Left ventricle myocardium inferior (tissue), 1 donor: ENCODE measurements at places on chromosomes 5 and 9. TPM values are rescaled to one million over a fixed set of nuclear protein-coding genes. Genes with fewer than 3 reads are reported as not detected.

The MLLT3 gene
- 17.5 TPM for total RNA-seq

DNA sequence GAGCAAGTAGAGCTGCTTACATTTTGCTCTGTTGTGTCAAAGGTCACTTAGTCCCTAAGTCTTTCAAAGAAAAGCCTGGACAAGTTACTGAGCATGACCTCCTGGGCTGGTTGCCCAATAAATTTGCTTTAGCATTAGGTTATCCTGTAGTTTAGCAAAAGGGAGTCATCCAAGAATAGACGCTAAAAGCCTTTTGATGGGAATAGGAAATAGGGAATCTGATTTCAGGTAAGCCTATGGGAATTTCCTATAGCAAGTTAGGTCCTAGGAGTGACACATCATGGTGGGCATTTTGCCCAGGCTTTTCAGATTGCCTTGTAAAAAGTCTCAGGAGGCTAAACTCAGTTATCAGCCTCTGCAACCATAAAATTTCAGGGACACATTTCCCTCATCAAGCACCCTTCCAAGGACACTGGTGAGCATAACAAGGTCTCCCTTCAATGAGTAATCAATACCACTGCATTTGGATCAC is 67.6 kb upstream of the RANBP3L start:
- DNase-seq: no peak

DNA sequence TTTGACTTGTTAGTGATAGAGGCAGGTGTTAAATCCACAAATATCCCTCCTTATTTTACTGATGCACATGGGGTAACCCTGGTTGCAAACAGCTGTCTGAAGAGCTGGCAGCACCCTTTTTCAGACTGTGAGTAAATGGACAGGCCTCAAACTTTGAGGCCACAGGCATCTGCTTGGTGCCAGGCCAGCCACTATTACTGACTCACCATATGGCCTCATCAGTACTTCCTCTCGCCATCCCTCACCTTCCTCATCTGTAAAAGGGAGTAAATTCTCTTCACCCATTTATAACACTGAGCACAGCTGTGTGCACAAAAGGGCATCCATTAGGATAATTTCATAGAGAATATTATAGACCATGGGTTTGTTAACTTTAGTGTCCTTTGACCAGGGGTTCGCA is 11.9 kb upstream of the TNIP1 start:
- DNase-seq: no peak

- no peak for DNase-seq
Measured at GRCh38 chr5:140205216-140205615, 30.2 kb downstream of the CYSTM1 start.

The TAF11L13 gene
- total RNA-seq: not detected

GRCh38 chr9:78707481-78707991 is 410.6 kb downstream of the PSAT1 start:
- DNase-seq: no peak

The C6 gene
- 89.5 TPM for total RNA-seq

- DNase-seq: no peak
Measured at GRCh38 chr5:6827526-6828219, 114.4 kb downstream of the TENT4A start.

The IFNA2 gene
- total RNA-seq: not detected

DNA sequence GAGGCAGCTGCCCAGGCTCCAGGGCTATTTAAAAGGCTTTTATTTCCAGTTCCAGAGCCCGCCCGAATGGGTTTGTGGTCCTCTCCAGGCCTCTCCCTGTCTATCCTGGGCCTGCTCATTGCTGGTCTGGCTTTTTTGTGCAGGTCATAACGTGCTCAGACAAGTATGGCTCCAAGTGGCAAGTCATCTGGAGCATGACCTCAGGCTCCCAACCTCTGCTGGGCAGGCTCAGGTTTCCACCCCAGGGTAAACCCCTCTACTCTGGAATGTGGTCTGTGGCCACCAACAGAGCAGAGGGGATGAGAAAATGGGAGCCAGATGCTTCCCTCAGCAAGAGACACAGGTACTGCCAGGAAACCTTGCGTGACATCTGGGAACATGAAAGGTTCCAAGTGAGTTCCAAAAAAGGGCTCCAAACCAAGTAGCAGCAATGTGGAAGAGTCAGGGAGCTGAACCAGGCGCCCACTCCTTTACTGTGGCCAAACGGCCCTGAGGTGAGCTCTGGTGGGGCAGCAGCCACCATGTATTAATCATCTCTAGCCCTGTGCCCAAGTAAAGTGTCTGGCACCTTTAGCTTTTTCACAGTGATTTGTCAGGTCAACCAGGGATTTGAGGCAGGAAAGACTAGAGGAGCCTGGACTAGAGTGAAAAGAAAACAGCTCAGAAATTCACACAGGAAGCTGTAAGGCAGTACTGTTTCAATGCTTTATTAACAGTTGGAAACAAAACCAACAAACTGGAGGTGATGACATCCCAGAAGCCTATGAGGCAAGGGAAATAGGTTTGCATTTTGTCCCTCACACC is 25.7 kb downstream of the PCDHGC5 start:
- no peak for DNase-seq

The ADGRV1 gene
- not detected for total RNA-seq

The SCGB3A2 gene
- total RNA-seq: not detected

DNA sequence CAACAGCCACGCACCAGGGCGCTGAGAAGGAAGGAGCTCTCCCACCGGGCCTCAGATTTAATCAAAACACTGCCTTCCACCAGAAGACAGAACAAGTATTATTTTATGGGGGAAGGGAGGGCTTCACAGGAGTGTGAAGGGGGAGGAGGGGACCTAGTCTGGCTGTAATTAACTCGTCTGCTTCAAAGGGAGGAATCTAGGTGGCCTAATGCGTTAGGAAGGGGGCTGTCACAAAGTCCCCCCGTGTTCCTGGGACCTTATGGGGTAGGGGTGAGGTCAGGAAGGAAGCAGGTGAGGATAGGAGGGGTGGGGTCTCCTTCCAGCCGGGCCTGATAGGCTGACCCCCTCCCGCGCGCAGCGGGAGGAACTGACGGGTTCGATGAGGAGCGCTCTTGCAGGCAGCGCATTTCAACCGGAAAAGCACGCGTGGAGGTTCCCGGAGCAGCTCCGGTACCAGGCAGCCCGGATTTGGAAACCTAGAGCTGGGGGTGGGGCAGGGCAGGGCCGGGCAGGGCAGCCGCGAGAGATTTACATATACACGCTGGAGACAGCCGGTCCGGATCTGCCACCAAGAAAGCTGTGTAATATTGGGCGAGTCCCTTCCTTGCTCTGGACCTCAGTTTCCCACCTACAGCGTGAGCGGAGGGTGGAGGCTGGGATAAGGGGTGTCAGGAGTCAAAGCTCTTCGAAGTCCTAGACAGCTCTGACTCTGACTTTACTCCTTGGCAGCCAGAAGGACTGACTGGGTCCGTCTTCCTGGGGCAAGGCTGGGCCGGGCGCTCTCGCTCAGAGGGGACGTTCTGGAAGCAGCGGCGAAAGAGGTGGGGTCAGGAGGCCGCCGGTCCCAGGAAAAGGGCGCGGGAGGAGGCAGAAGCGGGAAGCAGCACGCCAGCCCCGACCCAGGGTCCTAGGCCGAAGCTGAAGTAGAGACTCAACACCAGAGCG is 1.8 kb downstream of the SHB start:
- DNase-seq: peak; percentile 53

GRCh38 chr5:87582149-87582548 is 169.4 kb upstream of the CCNH start:
- no peak for DNase-seq

The PLAC8L1 gene
- 0.49 TPM for total RNA-seq

- DNase-seq: no peak
Measured at GRCh38 chr5:68873198-68873597, 220.6 kb upstream of the SLC30A5 start.

The PITX1 gene
- not detected for total RNA-seq

The PCDHA9 gene
- total RNA-seq: not detected

- no peak for DNase-seq
Measured at GRCh38 chr5:119290161-119290569, 65.7 kb upstream of the TNFAIP8 start.

- DNase-seq: peak; percentile 48
Measured at GRCh38 chr5:74382987-74383593, 257.4 kb downstream of the ENC1 start.

GRCh38 chr5:95673081-95673480 is 9.7 kb downstream of the SPATA9 start:
- peak; percentile 25 for DNase-seq

The DMGDH gene
- total RNA-seq: 2.4 TPM

The PRDM9 gene
- not detected for total RNA-seq

DNA sequence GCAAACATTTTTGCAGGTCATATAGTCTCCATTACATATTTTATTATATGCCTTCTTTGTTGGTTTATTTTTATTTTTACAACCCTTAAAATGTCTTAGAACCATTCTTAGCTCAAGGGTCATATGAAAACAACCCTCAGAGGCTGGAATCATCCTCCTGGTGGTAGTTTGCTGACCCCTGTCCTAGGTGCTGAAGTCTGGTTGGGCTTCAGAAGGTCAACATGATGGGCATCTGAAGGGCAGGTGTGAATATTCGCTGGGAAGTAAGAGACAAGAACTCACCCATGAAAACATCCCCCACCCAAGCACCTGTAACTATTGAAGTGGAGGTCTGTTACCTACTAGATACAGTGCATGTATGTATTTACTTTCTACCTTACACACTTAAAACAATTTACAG is 75.4 kb downstream of the OSMR start:
- no peak for DNase-seq

DNA sequence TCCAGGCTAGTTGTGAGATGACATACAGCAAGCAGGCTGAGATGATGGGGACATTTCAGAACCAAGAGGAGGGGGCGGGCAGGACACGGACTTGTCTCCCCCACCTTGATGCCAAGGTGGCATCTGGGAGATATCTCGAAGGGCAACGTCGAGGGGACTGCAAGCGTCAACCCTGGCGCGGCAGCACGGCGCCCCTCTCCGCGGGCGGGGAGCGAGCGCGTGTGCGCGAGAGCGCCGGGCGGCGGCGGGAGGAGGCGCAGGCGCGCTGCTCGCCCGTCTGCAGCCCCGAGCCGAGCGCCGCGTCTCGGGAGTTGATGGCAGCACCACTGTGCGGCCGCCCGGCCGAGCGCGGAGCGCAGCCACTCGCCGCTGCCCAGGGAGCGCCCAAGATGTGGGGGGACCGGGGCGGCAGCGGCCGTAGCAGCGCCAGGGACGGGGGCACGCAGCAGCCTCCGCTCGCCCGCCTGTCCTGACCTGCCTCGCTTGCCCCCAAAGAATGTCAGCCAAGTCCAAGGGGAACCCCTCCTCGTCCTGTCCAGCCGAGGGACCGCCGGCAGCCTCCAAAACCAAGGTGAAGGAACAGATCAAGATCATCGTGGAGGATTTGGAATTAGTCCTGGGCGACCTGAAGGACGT is at the start of gene PRR16:
Gene PRR16, plus strand, starts transcription at position 310 of the 636 bp plus-strand sequence.
- DNase-seq: peak; percentile 56

The ARHGAP26 gene
- 35.7 TPM for total RNA-seq

The OLFM1 gene
- total RNA-seq: 10.0 TPM

GRCh38 chr9:115057559-115057958 is 60.4 kb downstream of the TNC start:
- no peak for DNase-seq

DNA sequence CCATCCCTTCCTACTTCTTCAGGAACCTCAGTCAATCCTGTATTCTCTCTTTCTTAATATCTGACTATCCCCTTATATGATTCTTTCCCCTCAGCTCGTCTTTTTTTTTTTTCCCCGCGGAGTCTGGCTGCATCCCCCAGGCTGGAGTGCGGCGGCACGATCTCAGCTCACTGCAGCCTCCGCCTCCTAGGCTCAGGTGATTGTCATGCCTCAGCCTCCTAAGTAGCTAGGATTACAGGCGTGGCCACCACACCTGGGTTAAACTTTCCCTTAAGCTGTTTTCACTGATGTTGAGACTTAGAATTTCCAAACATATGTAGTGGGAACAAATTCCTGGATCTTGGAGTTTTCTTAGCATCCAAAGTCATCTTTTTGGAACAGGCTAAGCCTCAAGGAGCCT is 13.3 kb upstream of the RUSC2 start:
- no peak for DNase-seq

The ZSWIM6 gene
- 5.7 TPM for total RNA-seq

DNA sequence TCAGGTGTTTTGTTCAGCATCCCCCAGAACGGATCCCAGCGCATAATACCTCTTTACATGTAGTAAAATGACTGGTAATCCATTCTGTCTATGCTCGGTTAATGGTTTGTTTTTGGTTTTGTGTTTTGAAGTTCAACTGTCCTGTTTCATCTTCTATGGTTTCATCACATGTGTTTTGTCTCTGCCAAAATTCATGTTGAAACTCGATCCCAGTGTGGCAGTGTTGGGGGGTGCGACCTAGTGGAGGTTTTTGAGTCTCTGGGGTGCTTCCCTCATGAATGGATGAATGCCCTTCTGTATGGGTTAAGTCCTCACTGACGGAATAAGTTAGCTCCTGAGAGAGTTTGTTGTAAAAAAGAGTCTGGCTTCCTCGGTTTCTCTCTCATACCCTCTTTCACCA is 317.4 kb downstream of the KDM4C start:
- DNase-seq: no peak

The SPATA31C1 gene
- not detected for total RNA-seq

GRCh38 chr9:136339173-136339957 is 12.0 kb downstream of the GPSM1 start:
- DNase-seq: peak; percentile 72

- no peak for DNase-seq
Measured at GRCh38 chr9:134066526-134066912, 1.3 kb downstream of the BRD3 start.

DNA sequence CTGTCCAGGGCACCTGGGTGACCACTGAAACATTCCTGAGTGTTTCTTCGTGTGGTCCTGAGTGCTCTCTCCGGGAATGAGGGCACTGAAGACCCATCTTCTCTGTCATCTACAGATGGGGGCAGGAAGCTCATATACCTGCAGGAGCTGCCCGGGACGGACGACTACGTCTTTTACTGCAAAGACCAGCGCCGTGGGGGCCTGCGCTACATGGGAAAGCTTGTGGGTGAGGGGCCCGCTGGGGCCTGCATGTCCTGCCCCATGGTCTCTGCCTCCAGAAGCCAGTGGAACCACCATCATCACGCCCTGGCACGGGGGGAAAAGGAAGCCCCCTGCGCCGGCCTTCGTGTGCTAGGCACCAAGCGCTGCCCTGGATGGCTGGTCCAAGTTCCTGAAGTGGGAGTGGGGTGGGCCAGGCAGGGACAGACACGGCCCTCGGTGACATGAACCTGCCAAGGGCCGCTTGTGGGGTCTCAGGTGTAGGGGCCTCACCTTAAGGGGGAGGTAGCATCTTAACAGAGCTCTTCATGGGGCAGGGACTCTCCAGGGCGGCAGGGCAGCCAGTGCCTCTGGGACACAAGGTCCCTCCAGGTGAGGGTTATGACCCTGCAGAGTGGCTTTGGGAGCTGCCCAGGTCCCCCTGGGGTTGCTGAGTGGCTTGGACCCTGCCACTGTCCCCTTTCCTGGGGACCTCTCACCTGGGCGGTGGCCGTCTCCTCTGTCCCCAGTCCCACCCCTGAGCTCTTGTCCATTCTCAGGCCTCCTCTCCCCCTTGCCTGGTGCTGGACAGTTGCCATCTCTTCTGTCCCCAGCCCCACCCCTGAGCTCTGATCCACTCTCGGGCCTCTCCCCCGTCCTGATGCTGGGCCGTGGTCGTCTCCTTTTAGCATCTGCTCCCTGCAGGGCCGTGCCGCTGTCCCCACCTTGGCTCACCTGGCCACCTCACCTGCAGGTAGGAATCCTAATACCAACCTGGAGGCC is 2.1 kb downstream of the OBP2A start:
- DNase-seq: no peak

GRCh38 chr5:126881821-126882600 is 105.1 kb downstream of the LMNB1 start:
- no peak for DNase-seq

- DNase-seq: no peak
Measured at GRCh38 chr9:87108661-87109060, 161.4 kb upstream of the GAS1 start.

The TMEM174 gene
- total RNA-seq: not detected

The ROR2 gene
- 0.74 TPM for total RNA-seq

The BTNL9 gene
- 38.5 TPM for total RNA-seq
